NCI-H82 (cell line): ENCODE measurements at places on chromosomes 1 and 21.

DNA sequence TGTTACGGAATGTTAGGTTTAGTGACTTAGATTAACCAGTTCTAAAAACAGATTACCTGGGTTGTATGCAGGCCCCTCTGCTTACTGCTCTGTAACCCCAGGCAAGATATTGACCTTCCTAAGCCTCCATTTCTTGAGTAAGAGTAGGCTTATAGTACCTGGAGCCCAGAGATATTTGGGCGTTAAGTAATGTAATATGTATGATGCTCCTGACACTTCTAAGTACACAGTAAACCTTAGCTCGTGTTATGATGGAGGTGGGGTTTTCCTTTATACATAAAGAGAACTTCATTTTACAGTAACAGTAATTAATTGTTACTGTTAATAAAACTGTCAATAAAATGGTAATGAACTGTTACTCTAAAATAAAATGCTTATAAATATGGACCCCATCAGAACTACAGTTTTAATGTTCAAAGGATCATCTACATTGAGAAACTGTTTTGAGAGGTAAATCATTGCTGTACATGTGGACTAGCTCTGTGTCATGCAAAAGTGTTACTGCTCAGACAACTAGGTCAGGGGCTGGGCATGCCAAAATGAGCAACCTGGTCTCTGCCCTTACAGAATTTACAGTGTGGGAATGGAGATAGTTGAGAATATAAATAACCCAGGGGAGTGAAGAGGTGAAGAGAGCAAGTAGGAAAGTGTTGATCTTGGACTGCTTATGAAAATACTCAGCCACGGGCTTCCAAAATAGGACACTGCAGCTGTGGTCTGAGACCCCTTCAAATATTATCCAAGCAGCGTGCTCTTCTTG lies 26.6 kb downstream of the LRRC8C start:
- DNase-seq, result no peak

DNA sequence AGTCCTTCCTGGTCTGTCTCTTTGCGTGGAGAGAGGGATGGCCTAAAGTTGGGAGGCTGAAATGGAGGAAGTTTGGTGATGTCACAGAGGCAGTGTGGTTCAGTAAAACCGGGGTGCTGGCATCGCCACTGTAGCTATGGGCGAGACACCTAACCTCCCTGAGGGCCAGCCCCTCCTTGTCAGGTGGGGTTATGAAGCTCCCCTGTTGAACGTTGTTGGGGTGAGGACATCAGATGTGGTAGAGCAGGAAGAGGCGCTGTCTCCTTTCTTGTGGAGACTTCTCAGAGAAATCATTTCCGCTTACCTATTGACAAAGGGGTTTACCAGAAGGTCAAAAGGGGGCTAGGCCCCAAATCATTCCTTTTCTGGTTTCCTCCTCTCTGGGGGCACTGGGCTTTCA lies 294.7 kb downstream of the SIPA1L2 start:
- DNase-seq, result no peak

GRCh38 chr1:198841477-198841876 lies 202.6 kb downstream of the PTPRC start:
- no peak for DNase-seq

DNA sequence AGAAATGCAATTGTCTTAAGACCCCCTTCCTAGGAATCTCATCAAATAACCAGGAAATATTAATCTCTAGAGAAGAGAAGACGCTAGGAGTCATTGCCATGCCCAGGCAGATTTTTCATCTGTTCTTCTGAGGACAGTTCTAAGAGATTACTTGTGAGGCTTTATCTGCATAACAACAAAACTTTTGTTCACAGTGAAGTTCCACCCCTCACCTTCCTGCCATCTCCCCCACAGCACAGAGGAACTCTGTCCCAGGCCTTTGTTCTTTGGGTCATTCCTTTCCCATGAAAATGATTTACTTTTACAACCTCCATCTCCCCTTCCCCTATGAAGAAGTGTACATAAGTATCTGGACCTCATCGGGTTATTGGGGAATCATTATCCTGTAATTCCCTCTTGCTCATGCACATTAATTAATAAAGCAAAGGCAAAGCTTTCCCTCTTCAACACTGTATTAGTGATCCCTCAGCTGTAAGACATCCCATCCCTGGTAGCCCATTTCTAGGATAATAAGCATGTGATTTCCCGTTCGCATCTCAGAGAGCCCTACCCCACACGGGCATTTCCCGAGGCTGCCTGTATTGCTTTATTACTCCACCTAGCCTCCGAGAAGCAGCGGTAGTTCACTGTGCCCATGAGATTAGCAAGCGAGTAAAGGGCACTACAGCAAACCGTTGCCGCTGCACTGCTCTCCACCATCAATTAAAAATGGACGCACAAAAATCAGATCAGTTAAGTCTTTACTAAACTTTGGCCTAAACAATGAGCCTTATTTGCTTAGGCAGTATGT lies 384.4 kb upstream of the CAMK1G start:
- DNase-seq, result no peak

- DNase-seq, result peak; percentile 98
These were observed 44.1 kb downstream of the OLFML3 start for GRCh38 chr1:114023377-114023776.

GRCh38 chr1:25572107-25572506 lies 28.7 kb downstream of the LDLRAP1 start:
- no peak for DNase-seq

DNA sequence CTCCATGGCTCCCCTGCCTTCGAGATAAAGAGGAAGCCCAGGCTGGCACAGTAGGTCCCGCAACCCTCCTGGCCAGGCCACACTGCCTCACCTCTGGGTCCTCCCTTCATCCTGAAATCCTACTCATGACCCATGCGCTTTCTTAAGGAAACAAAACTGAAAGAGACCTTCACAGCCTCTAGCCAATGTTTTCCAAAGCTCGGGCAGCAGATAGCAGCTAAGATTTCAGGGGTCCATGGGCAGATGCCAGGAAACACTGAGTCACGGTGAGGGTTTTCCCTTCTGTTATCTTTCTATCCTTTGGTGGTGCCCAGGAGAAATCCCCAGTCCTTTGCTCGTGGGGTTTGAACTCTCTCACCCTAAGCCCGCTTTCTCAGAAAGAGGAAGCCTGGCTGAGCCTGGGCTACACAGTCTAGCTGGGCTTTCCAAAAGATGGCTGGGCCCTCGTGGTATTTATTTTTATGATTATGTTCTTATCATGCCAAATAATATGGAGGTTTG lies 26.6 kb downstream of the TTC39A start:
- DNase-seq, result no peak

- no peak for DNase-seq
These were observed 217.2 kb upstream of the C1orf105 start for GRCh38 chr1:172203135-172203823.

GRCh38 chr1:62077821-62078220 lies 116.8 kb upstream of the L1TD1 start:
- no peak for DNase-seq

DNA sequence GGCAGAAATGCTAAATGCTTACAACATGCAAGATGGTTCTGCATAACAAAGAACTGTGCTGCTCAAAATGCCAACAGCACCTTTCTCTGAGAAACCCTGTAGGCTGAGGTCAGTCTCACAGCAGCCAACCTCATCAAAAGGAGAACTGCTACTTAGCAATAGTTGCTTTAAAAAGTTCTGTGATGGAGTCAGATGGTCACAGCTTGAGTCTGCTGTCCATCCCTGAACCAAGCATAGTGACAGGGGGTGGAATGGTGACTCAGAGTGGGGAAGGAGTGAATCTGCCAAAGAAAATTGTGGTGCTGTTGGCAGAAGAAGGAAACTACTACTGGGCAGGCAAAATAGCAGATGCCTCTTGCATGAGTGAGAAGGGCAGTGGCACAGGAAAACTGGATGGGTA lies 106.0 kb upstream of the FAM78B start:
- no peak for DNase-seq

- no peak for DNase-seq
These were observed 908 bp downstream of the KRTAP19-1 start for GRCh38 chr21:30479259-30479658.

DNA sequence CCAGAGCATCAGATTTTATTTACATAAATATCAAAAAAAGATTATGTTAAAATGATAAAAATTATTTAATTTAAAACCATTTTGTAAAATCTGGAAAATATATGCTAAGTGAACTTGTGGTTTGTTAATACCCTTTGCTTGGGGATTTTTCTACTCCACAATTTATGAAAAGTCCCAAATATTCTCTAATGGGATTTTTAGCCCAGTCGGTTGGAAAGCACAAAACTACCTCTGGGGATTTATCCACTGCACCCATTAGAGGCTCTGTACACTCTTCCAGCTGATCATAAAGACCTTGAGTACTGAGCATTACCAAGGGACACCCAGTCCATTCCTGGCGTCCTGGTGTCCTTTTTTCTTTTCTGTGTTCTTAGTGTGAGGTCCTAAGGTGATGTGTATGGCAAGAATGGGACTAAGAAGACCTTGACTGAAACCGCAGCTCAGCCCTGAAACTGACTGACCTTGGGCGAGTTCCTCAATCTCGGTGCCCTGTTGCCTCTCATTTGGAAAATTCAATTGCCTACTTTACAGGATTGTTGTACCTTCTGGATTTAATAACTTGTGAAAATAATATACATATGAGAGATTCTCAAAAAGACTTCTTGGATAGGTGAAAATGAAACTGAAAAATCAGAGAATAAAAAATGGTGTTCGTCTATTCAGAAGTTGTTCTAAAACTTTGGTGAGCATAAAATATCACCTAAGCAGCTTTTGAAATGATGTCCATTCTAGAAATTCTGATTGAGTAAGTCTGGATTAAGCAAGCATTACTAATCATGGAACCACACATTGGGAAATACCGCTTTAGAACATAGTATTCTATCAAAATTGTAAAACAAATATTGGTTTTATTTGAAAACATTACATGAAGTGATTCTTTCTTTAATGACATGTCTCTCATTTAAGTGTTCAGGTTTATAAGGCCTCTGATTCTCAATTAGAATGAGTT lies 21.5 kb upstream of the SAMSN1 start:
- DNase-seq, result no peak

DNA sequence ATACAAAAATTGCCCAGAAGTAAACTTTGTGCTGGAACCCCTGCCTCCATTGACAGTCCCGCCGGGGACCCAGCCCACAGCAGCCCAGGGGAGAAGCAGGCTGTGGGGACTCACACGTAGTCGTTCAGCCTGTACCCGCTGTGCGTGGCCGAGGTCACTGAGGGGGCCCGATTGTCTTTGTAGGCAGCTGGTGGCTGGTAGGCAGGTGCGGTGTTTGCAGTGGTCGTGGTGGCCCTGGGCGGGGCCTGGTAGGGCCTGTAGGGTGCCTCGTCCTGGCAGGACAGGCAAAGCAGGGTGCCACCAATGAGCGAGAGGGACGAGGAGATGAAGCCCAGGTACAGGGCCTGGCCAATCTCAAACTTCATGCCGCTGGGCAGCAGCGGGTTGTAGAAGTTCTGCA lies 19.1 kb downstream of the CLDN14 start:
- no peak for DNase-seq

- peak; percentile 100 for DNase-seq
These were observed 29.0 kb downstream of the TRIM62 start for GRCh38 chr1:33152685-33153432.

DNA sequence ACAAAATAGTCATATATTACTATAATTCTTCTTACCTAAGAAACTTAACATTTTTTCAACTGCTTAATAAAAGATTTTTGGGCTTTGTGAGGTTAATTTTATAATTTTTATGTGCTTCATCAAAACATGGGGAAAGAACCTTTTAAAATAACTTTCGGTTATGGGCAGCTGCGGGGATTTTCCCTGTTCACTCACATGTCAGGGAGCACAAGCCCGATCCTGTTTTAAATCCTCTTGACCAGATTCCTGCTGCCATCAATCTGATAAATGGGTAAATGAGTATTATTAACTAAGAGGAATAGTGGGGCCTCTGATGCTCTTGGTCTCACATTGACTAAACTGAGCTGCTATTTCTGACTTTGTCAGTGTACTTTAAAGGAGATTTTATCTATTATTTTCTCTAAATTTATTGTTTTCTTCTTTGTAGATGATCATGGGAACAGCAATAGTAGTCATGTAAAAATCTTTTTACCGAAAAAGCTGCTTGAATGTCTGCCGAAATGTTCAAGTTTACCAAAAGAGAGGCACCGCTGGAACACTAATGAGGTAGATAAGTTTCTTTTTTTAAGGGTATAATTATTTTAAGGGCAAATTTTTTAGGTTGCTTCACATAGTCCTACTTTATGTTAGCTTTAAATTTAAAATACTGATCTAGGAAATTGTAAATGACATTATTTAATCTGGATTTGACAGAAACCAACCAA lies 39.6 kb downstream of the CAMTA1 start:
- DNase-seq, result peak; percentile 80

- DNase-seq, result no peak
These were observed 15.0 kb downstream of the ZNF124 start for GRCh38 chr1:247156787-247157232.

DNA sequence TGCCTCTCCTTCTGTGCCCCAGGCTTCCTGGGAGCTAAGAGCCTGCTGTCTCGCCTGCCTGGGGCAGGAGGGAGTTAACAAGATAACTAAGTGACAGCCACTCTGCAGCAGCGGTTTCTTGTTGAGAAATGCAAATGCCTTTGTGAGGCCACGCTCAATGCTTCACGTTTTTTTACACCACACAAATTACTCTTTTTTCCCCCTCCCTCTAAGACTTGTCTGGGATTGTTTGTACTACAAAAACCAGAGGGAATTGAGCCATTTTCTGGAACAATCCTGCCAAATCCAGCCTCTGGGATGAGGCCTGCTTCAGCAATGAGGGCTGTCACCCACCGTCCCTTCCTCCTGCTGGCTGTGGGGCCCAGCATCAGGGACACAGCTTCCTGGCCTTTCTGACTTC lies 119.6 kb downstream of the ACTL8 start:
- peak; percentile 48 for DNase-seq

- DNase-seq, result no peak
These were observed 26.2 kb downstream of the ZMYND12 start for GRCh38 chr1:42429603-42430002.

DNA sequence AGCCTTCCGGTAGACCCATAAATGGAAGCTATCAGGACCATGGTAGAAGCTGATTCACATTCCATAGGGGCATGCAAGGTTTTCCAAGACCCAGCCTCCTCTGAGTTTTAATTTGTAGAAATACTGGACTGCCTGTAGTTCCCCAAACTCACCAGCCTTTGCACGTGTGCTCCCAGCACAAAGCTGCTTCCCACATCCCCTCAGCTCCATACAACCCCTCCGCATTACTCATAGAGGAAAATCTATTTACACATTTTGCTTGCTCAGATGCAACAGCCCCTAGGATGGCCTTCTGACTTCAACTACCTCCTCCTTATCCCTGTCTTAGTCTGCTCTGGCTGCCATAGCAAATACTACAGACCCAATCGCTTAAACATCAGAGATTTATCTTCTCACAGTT lies 336.2 kb downstream of the SETD4 start:
- DNase-seq, result no peak

GRCh38 chr1:1943834-1944570 lies 24.9 kb upstream of the TMEM52 start:
- peak; percentile 72 for DNase-seq

DNA sequence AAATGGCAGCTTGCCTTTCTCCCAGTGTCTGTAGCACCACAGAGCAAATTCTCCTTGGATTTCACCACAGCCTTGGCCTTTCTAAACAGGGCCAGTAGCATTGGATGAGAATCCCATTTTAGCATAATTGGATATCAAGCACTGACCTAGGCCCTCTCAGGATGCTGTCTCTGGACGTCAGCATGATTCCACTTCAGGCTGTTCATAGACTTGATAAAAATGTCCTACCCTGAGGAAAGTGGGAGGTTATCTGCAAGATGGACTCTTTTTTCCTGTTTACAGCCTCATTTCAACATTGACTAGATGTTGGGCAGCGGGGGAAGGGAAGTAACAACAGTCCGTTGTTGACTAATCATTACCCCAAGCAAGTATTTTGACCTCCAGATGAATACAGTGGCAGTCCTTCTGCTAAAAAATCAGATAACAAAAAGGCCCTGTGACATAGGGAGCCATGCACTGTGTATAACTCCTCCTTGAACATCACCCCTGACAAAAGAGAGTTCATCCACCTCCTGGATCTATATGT lies 5.2 kb downstream of the NPL start:
- DNase-seq, result no peak
